ENCODE measurements at places on chromosomes 2 and 18. TPM values are rescaled to one million over a fixed set of nuclear protein-coding genes. Genes with fewer than 3 reads are reported as not detected.

WDR35 gene
- 33.9 TPM for polyA plus RNA-seq

ABCG5 gene
- 0.75 TPM for polyA plus RNA-seq

CEBPZ gene
- 87.2 TPM for polyA plus RNA-seq

TEKT4 gene
- 0.36 TPM for polyA plus RNA-seq

ACTG2 gene
- polyA plus RNA-seq, result 0.36 TPM
